ENCODE measurements at places on chromosomes 6 and 20.

DNA sequence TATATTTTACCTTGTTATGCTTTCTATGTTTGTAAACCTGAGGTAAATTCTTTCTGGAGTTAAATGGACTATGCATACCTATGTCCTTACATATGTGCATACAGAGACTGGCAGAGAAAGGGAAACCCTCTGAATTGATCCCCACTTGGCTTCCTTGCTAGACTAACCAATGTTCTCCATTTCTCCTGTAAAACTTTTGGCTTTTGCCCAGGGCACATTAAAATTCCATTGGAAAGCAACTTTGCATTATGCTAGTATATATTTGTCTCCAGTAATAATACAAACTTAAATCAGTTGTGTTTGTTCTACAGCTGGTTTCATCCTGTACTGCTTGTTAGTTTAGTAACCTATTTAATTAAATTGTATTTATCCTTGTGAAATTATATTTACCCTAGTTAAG, 646.0 kb upstream of the MARCKS start:
- no peak for DNase-seq

DNA sequence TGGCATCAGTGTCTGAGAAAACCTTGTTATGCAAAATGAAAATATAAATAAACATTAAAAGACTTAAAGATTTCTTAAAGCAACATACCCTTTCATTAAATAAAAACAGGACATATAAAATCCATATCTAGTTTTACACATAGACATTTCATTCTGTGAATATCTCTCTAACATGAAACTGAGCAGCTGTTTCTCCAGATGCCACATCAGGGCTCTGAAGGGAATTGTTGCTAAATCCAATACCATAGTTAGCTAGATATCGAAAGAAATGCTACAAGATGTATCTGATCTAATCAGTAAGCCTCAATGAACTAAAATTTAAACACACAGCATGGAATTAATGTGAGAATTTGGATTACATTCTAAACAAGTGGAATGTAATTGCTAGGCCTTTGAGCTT, 74.5 kb downstream of the SAMD5 start:
- no peak for DNase-seq

GRCh38 chr6:114033606-114034005, 62.7 kb upstream of the HDAC2 start:
- no peak for DNase-seq

- no peak for DNase-seq
These were observed 7.9 kb downstream of the PEX6 start for GRCh38 chr6:42970871-42971612.

DNA sequence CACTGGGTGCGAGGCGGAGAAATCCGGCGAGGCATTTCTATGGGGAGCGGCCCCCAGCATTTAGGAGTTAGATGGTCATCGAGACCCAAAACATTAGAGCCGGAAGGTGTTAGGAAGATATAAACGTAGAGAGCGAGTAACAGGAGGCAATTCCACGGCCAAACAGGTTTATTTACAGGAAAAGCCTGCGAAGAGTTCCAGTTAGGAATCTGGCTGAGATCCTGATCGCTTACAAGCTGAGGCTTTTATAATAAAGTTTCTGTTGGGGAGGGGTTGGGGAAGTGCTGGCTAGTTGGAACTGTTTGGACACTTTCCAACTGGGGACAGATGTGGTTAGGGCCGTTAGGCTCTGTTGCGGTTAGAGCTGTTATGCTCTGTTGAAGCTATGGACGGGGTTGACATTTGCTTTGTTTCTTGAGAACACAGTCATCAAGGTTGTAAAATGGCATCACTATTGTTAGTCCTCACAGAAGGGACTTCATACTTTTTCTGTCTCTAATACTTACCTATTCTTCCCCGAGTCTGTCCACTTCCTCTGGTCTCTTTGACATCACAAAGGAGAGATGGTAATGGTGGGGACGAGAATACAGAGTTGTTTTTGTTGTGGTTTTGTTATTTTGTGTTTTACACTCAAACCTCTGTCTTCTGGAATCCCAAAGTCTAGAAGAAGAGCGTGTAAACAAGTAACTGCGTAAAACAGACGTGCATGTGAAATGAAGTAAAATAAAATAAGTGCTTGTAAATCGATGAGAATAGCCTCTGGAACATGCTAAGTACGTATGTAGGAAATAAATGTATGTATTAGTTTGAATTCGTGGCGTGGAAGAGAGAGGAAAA, 554 bp upstream of the ZSCAN31 start:
- DNase-seq, result no peak

DNA sequence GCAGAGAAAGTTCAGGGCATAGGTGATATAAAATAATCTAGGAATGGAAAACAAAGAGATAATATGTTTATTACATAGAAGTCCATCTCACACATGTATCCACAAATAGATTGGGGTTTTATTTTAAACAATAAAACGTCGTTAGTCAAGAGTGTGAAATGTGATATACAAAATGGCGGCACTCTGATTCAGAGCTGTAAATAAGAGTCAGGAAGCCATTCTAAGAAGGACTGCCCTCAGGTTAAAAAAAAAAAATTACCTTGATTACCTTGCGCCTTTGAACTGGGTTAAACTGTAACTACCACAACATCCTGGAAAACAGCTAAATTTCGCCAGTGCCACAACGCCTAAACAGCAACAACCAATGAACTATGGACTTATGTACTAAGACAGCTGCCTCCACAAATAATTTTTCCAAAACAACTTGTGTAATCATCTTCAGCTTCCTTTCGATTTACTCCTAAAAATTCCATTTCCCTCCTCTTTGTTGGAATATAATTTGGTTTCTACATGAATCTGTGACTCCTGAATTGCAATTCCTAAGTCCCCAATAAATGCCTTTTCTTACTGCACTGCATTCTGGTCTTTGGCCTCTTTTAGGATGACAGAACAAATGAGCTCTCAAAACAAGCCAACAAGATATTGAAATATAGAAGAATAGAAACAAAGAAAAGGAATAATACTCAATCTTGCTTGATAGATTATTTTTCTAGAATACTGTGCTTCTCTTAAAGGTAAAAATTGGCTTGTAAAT, 1019.5 kb upstream of the MAP3K7 start:
- DNase-seq, result no peak

All from AG09309 (cell line).